ENCODE measurements at places on chromosomes 1 and 21.

DNA sequence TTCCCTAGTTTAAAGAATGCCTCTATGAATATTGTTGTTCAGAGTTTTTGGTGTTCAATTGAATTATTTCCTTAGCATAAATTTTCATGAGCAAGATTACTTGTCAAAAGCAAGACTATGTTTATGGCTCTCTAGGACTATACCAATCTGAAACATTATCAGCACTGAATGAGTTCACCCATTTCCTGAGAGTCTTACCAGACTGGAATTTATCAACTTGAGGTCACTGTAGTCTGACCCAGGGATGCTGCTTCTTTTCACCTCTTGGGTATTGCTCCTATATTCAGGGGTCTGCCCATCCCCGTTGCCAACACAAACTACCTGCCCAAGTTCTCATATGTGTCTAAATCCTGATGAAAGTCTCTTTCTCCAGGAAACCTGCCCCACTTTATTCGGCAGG lies 42.6 kb downstream of the OPTC start:
- DNase-seq, result no peak

DNA sequence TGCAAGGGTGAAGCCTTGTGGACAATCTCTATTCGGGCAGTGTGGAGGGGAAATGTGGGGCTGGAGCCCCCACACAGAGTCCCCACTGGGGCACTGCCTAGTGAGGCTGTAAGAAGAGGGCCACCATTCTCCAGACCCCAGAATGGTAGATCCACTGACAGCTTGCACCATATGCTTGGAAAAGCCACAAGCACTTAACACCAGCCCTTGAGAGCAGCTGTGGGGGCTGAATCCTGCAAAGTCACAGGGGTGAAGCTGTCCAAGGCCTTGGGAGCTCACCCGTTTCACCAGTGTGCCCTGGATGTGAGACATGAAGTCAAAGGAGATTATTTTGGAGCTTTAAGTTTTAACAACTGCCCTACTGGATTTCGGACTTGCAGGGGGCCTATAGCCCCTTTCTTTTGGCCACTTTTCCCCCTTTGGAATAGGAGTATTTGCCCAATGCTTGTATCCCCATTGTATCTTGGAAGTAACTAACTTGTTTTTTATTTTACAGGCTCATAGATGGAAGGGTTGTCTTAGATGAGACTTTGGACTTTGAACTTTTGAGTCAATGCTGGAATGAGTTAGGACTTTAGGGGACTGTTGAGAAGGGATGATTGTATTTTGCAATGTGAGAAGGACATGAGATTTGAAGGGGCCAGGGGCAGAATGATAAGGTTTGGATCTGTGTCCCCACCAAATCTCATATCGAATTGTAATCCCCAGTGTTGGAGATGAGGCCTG lies 16.3 kb upstream of the COL6A1 start:
- no peak for DNase-seq

DNA sequence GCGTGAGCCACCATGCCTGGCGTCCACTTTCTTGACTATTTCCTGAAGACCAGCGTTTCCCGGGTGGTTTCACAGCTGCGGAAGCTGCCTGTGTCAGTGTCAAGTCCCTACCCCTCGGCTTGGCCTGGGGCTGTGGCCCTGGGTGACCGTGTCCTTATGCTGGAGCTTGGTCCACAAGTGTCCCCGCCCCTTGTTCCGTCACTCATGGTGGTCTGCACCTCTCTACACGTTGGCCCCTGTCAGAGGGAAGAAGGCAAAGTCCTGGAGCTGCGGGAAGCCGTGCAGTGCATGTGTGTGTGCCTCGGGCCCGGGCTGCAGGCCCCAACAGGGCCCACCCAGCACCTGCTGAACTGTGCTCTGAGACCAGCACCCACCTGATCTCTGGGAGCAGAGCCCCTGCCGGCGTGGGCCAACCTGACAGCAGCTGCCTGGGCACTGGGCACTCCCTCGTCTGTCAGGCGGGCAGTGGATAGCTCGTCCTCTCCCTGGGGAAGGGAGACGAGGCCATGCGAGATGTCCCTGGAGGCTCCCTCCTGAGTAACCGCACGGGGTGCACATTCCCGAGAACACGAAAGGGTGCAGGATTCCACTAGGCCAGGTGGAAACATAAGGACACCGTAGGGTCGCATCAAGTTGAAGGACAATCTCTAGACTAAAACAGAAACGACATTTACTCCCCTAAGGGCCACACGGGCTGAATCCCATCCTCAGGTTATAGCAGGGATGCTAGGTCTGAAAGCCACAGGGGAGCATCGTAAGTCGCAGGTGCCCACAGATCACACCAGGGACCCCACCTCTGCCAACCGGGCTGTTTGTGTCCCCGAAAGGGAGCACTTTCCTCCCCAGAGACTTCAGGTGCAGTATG lies 2.4 kb upstream of the C1orf159 start:
- no peak for DNase-seq

GRCh38 chr1:237542525-237543418 lies 347.9 kb downstream of the ZP4 start:
- DNase-seq, result no peak

DNA sequence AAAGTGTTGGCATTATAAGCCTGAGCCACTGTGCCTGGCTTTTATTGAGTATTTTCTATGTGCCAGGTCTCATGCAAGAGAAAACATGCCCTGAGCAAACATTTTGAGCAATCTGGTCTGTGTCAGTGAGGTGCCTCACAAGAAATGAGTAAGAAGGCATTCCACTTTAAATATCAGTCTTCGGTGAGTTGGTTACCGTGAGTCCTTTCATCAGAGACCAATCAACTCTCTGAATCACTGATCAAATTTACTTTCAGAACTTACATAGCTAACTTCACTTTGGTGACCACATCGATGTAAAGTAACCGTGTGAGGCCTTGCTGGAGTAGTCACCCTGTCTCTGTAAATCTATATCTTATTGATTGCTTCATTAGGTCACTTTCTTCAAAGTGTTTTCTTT lies 14.3 kb upstream of the DDX59 start:
- no peak for DNase-seq

DNA sequence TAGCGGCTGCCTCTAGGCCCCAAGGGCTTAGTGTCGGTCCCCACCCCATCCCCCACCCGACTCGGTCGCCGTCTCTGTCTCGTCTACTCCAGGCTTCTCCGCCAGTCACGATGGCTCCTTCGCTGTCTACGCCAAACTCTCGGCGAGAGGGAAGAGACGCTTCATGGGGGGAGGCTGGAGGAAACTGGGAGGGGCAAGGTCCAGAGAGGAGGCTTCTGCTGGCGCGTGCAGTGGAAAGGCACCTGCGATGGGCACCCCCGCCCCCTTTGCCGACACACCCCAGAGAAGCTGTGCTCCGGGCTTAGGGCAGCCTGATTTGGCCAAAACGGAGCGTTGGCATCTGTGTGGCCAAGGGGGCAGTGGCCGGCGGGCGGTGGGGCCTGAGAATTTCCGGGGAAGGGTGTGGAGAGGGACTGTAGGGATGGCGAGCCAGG lies 1.2 kb upstream of the CSMD2 start:
- DNase-seq, result no peak

- DNase-seq, result no peak
Observed at GRCh38 chr1:208988811-208989222, 594.7 kb upstream of the CAMK1G start.

- DNase-seq, result no peak
Observed at GRCh38 chr21:44459712-44460440, 4.6 kb downstream of the LRRC3 start.

- DNase-seq, result no peak
Observed at GRCh38 chr1:173669491-173669941, at the start of gene ANKRD45. ANKRD45 (minus strand) TSS chr1:173669851; CDS start chr1:173659418, 10,433 bp downstream.

DNA sequence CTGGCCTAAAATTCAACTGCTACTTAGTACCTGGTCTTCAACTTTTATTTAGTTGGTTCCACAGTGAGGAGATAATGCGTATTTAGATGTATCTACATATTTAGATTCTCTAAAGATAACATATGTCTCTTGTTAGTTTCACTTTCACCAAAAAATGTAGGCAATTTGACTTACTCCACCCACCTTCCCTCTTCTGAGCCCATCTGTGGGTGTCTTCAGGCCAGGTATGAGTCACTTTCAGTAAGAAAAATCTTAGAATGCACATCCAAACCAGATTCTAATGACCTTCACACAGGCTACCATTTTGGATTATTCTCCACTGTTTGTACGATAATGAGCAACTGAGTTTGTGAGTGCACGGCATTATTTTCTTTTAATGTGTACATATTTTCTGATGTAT lies 501.7 kb downstream of the NEGR1 start:
- DNase-seq, result no peak

Data from activated CD4-positive, CD25-positive, alpha-beta regulatory T cell (primary cell).